Vagina (tissue), 2 donors: ENCODE measurements at places on chromosomes 6 and 20. TPM values are rescaled to one million over a fixed set of nuclear protein-coding genes. Genes with fewer than 3 reads are reported as not detected.

ARMH2 gene
- total RNA-seq: not detected

OR2B6 gene
- not detected for total RNA-seq

DNA sequence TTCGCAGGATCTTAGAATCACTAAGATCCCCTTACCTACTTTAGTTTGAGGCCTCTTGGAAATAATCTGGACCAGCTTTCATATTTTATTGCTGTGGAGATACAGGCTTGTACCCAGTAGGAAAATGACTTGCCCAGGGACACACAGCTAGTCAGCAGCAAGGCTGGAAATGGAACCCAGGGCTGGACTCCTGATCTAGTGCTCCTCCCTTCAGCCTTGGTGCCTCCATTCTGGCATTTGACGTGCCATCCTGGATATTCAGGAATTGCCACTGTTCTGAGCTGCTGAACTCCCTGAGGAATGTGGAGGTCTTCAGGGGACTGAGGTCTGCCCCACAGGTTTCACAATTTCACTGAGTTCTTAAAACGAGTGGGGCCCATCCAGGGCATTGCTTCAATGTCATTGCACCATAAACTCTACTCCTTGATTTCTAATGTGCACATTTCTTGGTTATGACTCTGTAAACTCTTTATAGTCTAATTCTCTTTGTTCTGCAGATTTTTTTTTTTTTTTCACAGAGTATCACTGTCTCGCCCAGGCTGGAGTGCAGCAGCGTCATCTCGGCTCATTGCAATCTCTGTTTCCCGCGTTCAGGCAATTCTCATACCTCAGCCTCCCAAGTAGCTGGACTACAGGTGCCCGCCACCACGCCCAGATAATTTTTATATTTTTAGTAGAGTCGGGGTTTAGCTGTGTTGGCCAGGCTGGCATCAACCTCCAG lies 26.7 kb upstream of the CDKN1A start:
- no peak for DNase-seq

- no peak for DNase-seq
These were observed 56.5 kb upstream of the DACT2 start for GRCh38 chr6:168376120-168376519.

DNA sequence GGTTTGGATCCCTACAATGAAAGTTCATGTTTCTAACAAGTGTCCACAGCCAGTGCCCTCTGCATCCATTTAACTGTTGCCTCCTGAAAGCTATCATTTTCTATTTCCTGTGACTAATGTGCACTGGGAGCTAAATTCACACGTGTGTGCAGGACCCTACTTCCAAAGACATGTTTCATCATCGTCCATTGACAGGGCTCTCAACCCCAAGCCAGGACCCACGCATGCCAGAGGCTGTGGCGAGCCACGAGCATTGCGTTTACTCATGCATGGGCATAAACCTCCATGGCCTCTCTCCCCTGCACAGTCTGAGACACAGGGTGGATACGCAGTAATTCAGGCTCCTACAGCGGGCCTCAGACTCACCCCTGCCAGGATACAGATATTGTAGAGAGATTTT lies 153.2 kb downstream of the MAFB start:
- DNase-seq: no peak

GRCh38 chr6:53266553-53267090 lies 82.1 kb downstream of the ELOVL5 start:
- DNase-seq: no peak

SIM1 gene
- total RNA-seq: not detected

GRCh38 chr6:104936766-104937535 lies 20.0 kb upstream of the LIN28B start:
- DNase-seq: no peak

BPIFB4 gene
- not detected for total RNA-seq

DNA sequence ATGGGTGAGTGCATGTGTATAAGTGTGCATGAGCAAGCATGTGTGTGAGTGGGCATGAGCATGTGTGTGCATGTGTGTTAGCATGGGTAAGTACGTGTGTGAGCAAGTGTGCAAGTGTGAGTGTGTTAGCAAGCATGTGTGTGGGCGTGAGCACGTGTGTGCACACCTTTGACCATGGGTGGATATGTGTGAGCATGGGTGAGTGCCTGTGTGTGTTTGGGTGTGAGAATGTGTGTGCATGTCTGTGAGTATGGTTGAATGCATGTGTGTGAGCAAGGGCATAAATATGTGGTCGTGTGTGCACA lies 84.6 kb downstream of the DLL1 start:
- peak; percentile 64 for DNase-seq

DNA sequence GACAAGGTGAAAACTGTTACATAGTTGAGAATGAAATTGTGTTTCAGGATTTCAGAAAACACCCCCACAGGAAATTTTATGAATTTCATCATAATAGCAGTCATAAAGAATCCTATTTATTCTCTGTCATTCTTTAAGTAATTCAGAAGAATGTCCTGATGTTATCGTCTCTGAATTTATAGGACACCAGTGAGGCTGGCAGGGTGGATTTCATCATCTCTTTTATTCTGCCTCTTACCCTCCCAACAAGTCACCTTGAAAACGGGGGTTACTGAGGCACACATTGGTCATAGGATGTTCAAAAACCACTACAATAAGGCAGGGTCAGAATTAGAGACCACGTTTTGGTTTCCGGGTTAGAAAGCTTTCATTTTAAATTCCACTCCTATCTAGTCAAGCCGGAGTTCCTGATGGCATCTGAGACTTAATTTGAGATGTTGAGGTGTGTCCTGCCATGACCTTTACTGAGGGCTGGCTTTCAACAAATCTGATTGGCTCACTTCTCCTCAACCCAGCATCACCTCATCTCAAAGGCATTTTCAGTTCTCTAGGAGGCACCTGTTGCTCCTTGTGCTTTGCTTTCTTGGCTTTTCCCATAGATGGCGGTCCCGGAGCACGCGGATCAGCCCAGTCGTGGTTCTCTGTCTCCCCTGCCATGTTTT lies 230.6 kb upstream of the SUPT3H start:
- DNase-seq: no peak

TBP gene
- 14.7 TPM for total RNA-seq
